ENCODE measurements at places on chromosomes 12 and 14. TPM values are rescaled to one million over a fixed set of nuclear protein-coding genes. Genes with fewer than 3 reads are reported as not detected.
A peak's percentile ranks its signal among the peaks of the same experiment; 100 is the strongest.

Gene PTGDR
- 0.11 TPM for polyA plus RNA-seq

- no peak overlapping the region for H3K4me3 ChIP-seq
- no peak for DNase-seq
- H3K4me1 ChIP-seq = no peaks in the 10 kb centered on the region
- H3K27me3 ChIP-seq = no peaks in the 10 kb centered on the region
- no peaks in the 10 kb centered on the region for H3K36me3 ChIP-seq
- no peak overlapping the region for H3K27ac ChIP-seq
These were observed 17.6 kb upstream of the GPR68 start for GRCh38 chr14:91261986-91262549.

Gene PLA2G1B
- polyA plus RNA-seq = 7,592 TPM

Gene HEBP1
- polyA plus RNA-seq = 41.6 TPM

DNA sequence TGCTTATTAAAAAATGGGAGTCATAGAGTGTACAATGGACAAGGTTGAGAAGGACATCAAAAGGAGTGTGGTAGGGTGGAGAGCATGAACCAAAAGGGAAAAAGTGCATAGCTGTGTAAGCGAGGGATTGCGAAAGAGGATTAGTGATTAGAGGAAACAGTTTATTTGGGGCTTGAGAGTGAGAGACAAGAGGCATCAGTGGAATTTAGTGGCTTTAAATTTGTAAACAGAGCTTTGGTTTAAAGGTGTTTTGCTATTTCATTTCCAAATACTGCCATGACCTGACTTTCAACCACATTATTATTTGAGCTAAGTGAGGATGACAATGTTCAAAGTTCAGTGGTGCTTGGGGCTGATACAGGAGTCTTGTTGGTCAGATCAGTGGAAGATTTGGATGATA, 53.4 kb downstream of the SLC16A7 start:
- no peak overlapping the region for H3K27ac ChIP-seq
- H3K27me3 ChIP-seq = no peaks in the 10 kb centered on the region
- peaks cover 27% of the 10 kb centered on the region for H3K4me1 ChIP-seq
- no peaks in the 10 kb centered on the region for H3K36me3 ChIP-seq
- H3K4me3 ChIP-seq = no peak overlapping the region
- DNase-seq = no peak

DNA sequence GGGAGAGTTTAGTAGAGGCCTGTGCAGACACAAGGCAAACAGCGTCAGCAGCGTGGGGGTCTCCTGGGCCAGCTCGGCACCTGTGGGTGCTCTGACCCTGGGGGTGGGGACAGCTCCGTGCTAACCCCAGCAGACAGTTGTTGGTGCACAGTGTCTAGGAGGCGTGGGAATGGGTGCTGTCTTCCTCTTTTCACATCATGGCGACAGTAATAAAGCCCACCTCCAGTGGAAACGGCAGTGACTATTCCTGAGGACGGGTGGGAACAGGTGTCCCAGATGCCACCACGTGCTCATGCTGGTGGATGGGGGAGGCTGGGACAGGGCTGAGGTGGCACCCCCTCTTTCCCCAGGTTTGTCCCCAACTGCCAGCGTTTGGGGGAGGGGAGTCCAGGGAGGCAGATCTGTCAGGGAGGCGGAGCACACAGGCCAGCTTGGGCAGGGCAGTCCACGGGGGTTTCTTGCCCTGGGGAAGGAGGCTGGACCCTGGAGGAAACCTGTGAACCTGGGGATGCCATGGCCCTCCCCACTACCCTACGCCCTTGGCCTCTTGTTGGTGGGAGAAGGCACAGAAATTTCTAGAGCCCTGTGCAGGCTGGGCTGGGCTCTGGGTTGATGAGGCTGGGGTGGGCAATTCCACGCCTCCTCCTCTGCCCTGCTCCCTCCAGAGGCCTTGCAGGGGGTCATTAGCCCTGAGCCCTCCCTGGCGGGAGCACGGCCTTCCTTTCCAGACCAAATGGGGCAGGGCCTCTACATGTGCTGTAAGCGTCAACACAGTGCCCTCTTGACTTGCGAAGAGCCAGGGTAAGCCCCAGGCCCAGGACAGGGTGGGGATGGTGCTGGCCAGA, 3.8 kb downstream of the ZBTB42 start:
- no peaks in the 10 kb centered on the region for H3K27me3 ChIP-seq
- no peak overlapping the region for H3K4me3 ChIP-seq
- no peaks in the 10 kb centered on the region for H3K36me3 ChIP-seq
- peak overlapping the region; percentile 3 for H3K27ac ChIP-seq
- DNase-seq = peak; percentile 41
- peaks cover 17% of the 10 kb centered on the region for H3K4me1 ChIP-seq

- H3K4me3 ChIP-seq = no peak overlapping the region
- DNase-seq = no peak
- H3K4me1 ChIP-seq = no peaks in the 10 kb centered on the region
- no peak overlapping the region for H3K27ac ChIP-seq
These were observed 164.2 kb downstream of the NDUFA12 start for GRCh38 chr12:94839347-94839746.

- H3K4me1 ChIP-seq = peaks cover 10% of the 10 kb centered on the region
- DNase-seq = peak; percentile 68
- no peaks in the 10 kb centered on the region for H3K36me3 ChIP-seq
- peak overlapping the region; percentile 78 for H3K27ac ChIP-seq
- H3K27me3 ChIP-seq = no peaks in the 10 kb centered on the region
These were observed 1.9 kb downstream of the MLXIP start for GRCh38 chr12:122080149-122081082.

DNA sequence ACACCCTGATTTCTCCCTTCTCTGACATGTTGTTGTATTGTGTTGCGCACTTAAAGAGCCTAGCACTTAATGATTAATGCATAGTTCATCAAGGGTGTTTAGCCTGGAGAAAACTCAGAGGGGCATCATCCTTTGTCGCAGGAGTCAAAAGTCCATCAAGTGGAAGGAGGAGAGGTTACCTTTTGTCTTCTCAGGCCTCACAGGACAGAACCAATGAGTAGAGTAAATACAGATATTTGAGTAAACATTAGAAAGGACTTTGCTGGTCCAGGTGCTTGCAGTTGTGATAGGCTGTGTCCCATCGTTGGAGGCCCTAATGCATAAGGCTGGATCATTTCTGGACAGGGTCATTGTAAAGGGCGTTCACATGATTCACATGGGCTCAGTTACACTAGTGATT, 430.9 kb downstream of the PCNX1 start:
- H3K27ac ChIP-seq = no peak overlapping the region
- no peak overlapping the region for H3K4me3 ChIP-seq
- no peaks in the 10 kb centered on the region for H3K36me3 ChIP-seq
- H3K27me3 ChIP-seq = no peaks in the 10 kb centered on the region
- no peak for DNase-seq

DNA sequence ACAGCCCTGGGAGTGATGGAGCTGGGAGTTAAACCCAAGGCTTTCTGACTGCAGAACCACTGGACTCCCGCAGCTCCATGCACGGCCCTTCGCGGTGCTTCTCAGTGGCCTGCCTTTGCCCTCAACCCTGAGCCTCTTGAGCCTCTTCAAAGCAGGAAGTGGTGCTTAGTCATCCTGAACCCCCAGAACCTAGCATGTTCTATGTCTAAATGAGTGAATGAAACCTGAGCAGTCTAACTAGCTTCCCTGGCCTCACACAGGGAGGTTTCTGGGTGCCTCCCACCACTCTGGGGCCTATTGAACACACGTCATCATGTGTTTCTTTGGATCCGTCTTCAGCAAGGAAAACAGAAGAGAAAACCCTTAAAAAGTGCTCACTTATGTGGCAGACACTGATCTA, 117.9 kb upstream of the SFSWAP start:
- H3K27me3 ChIP-seq = no peaks in the 10 kb centered on the region
- H3K4me1 ChIP-seq = no peaks in the 10 kb centered on the region
- no peak for DNase-seq
- H3K36me3 ChIP-seq = no peaks in the 10 kb centered on the region
- H3K27ac ChIP-seq = no peak overlapping the region

- no peaks in the 10 kb centered on the region for H3K36me3 ChIP-seq
- H3K4me3 ChIP-seq = no peak overlapping the region
- H3K27me3 ChIP-seq = no peaks in the 10 kb centered on the region
- DNase-seq = no peak
- no peak overlapping the region for H3K27ac ChIP-seq
These were observed 1245.6 kb upstream of the SEL1L start for GRCh38 chr14:82779301-82779700.

DNA sequence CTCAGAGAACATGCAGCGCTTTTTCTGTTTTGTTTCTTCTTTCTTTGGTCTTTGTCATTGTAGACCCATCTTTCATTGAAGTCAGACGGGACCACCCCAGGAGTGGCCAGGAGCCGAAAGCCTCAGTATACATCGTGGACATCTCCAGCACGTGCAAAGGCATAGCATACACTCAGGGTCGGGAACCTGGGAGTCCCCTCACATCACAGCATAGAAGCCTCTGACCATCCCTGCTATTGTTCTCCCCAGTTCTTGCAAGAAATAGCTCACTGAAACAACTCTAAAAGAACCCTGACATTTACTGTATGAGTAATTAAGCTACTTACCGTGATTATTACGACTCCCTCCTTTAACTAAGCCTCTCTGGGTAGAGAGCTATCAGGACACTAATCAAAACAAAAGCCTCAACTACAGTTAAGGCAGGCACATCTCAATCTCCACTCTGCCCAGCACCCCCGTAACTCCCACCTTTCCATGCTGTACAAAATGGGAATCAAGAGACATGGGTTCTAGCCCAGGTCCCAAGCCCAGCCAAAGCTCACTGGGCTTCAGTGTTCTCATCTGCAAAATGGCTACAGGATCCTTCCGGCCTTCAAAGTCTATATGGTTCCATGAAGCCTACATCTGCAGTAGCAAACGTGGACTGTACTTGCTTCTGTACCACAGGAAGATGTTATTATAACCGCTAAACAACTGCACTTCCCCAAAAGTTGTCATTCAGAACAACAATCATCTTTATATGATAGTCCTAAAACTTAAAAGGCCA, 6.7 kb downstream of the CCDC88C start:
- DNase-seq = no peak
- no peak overlapping the region for H3K4me3 ChIP-seq
- no peaks in the 10 kb centered on the region for H3K27me3 ChIP-seq
- H3K4me1 ChIP-seq = peaks cover 7% of the 10 kb centered on the region
- no peak overlapping the region for H3K27ac ChIP-seq
- H3K36me3 ChIP-seq = no peaks in the 10 kb centered on the region

GRCh38 chr14:81400852-81401251, 728 bp upstream of the STON2 start:
- no peaks in the 10 kb centered on the region for H3K27me3 ChIP-seq
- H3K27ac ChIP-seq = no peak overlapping the region

Gene TSPAN19
- polyA plus RNA-seq = 0.38 TPM

DNA sequence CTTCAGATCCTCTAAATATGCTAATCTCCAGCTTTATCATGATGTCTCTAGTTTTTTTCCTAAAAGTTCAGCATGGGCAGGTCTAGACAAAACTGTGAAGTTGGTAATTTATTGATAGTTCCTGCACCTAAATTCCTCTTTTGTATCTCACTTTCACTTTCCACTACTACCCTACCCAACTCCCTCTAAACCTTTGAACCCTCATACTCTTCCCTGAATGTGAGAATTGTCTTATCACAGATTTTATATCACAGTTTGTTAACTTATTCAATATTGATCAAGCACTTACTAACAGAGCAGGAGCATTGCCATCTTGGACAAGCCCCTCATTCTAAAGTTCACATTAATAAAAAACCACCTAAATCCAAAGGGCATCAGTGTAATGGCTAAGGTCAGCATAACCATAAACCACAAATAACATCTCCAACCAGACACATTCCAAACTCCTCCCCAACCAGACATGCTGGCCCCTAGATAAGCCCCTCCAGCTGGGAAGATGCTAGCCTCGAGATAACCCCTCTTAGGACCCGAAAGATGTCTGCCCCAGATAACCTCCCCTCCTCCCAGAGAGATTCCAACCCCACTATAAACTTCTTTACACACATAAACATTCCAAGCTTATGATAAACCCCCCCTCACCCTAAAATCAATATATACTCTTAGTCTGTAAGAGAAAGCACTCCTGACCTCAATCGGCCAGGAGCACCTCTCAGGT, 78.7 kb downstream of the FSCB start:
- DNase-seq = no peak
- H3K4me3 ChIP-seq = no peak overlapping the region
- H3K36me3 ChIP-seq = no peaks in the 10 kb centered on the region

DNA sequence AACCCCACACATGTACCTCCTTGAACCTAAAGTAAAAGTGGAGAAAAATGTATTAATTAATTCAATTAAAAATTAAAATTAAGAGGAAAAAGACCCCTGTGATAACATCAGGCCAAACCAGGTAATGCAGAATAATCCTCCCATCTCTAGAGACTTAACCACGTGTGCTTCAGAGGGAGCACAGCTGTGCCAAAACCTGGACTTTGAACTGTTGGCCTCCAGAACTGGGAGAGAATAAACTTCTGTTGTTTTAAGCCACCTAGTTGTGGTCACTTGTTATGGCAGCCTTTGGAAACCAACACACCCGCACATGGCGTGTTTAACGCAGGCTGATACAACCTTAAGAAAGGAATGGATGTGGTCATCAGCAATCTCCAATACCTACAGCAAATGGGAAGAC, 23.8 kb downstream of the OAS2 start:
- no peak overlapping the region for H3K4me3 ChIP-seq
- H3K27me3 ChIP-seq = no peaks in the 10 kb centered on the region
- H3K4me1 ChIP-seq = no peaks in the 10 kb centered on the region
- DNase-seq = no peak
- H3K27ac ChIP-seq = no peak overlapping the region

Data from pancreas (tissue), 10 donors.